ENCODE measurements at places on chromosomes 5 and 9.
A peak's percentile ranks its signal among the peaks of the same experiment; 100 is the strongest.

DNA sequence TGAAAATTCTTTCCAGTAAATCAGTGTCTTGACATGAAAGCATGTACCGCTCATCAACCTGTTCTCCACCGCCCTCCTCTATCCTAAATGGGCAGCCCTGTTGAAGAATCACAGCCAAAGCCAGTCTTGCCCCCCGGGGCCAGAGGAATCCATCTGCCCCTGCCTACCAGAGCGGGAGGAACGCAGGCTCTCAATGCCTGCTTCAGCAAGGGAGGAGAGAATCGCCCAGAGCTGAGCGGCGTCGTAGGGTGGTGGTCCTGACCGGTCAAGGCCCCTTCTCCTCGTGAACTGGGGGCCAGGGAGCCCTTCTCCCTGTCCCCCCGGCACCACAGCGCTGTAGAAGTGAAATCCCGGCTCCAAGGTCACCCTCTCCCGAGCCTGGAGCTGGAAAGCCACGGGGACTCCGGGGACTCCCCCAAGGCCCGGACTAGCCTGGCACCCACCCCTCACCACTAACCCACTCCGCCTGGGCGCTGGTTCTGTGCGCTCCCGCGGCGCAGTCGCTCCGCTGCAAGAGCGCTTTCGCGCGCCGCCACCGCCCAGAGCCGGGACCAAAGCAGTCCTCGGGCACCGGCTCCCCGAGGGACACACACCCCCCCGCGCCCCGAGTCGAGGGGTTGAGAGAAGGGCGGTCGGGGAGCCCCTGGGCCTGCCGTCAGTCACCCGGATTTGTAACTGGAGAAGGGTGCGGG, 718 bp upstream of the TMEM215 start:
- no peak for DNase-seq

GRCh38 chr5:149618581-149619248, 37.4 kb downstream of the ARHGEF37 start:
- DNase-seq: peak; percentile 31

- no peak for DNase-seq
Measured at GRCh38 chr5:56050551-56051255, 55.9 kb upstream of the IL6ST start.

GRCh38 chr5:166596043-166596442, 1695.4 kb upstream of the WWC1 start:
- DNase-seq: no peak

DNA sequence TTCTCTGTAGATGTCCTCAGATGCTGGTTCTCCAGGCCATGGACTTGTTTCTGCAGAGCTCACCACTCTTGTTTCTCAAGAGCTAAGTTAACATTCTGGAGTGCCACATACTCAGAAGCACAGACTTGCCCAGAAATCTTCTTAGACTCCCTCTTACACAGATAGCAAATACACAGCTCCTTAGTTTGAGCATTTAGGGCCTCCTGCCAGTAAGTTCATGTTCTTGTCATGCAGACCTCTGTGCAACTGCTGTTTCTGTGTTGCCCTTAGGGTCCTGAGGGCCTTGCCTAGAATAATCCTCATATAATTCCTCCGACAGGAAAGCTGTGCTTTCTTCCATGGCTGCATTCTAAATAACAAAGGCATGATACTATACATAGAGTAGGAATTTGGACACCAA, 1.3 kb upstream of the PTPDC1 start:
- no peak for DNase-seq

- no peak for DNase-seq
Measured at GRCh38 chr5:50535393-50535792, 94.3 kb upstream of the EMB start.

GRCh38 chr5:175718401-175719108, 60.7 kb downstream of the HRH2 start:
- peak; percentile 68 for DNase-seq

GRCh38 chr5:140556438-140556837, 835 bp downstream of the SRA1 start:
- no peak for DNase-seq

DNA sequence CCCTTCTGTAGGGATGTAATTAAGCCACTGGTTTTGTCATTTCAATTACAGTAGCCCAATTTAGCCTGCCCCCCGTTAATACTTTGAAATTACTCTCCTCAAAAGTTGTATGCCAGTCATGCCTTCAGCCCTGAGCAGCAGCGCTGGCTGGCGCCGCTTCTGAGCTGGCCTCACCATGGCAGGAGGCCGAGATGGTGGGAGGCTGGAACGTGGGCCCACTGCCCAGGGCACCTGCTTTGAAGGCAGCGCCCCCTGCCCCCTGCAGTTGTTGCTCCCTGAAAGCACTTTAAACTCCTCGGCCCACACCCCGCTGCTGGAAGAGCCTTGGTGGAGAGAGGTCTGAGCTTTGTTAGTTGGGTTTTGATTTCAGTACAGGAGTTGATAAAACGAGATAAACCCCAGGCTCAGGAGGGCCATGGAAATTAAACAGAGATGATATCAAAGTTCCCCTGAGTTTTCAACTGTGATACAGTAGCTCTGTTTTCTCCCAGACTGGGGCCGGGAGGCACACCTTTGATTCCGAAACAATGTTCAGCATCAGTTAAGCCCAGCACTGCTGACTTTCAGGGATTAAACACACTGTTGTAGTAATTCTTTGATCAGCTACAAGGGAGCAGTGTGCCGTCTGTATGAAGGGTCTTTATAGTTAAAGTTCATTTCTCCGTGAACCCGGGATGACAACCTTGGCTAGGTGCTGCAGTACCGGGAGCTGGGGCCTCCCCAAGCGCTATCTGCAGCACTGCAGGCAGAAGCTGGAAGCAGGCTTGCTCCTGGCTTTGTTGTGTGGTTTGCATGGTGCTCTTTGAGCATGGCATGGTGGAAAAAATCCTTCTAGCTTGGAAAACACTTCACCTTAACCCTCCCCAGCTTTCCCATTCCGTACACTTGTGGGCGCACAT, 9.5 kb downstream of the MVB12B start:
- DNase-seq: no peak

DNA sequence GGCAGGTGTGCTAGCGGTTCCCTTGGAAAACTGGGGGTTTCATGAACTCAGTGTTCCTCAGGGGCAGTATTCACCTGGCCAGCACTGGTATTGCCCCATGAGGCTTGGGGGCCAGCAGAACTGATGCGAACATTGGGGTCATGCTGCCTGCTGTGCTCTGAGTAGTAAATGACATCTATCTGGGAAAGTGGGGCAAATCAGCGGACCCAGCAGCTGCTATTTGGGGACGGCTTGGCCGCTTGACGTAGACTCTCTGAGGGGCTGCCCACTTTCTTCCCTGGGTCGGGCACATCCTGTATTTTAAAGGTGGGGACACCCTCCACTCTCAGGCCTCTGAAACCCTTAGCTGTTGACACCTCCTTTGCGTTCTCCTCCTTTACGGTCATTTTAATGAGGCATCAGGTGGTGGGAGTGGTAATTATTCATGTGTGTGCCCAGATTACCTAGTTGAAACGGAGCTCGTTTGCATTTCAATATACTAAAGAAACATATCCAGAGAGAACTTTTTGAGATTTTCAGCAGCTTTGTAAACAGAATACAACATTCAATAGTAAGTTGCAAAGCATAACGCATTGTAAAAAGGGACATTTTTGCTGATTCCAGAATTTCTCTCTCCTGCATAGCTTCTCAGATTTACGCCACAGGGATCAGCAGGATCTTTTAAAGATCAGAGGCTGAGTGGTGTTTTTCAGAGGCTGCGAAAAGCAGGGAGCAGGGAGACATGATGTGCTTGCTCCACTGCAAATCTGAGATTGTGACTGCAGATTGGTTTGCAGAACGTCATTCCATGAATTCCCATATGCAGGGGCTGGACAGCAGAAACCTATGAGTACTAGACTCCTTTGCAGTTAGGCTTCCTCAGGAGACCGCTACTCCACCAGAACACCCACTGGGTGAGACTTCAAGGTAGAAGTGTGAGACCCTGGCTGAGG, 56.8 kb upstream of the ZFR start:
- no peak for DNase-seq

GRCh38 chr9:114990901-114991300, 60.5 kb upstream of the TNFSF8 start:
- DNase-seq: no peak

All from activated CD4-positive, alpha-beta T cell treated with anti-CD3 and anti-CD28 coated beads, Interleukin-2, amount 10 ng/mL, durations not matched to agents 7 days and 5 days (primary cell).